ENCODE measurements at places on chromosomes 6 and 20.

GRCh38 chr20:49821870-49822331 lies 9.3 kb downstream of the SLC9A8 start:
- peak; percentile 79 for DNase-seq

DNA sequence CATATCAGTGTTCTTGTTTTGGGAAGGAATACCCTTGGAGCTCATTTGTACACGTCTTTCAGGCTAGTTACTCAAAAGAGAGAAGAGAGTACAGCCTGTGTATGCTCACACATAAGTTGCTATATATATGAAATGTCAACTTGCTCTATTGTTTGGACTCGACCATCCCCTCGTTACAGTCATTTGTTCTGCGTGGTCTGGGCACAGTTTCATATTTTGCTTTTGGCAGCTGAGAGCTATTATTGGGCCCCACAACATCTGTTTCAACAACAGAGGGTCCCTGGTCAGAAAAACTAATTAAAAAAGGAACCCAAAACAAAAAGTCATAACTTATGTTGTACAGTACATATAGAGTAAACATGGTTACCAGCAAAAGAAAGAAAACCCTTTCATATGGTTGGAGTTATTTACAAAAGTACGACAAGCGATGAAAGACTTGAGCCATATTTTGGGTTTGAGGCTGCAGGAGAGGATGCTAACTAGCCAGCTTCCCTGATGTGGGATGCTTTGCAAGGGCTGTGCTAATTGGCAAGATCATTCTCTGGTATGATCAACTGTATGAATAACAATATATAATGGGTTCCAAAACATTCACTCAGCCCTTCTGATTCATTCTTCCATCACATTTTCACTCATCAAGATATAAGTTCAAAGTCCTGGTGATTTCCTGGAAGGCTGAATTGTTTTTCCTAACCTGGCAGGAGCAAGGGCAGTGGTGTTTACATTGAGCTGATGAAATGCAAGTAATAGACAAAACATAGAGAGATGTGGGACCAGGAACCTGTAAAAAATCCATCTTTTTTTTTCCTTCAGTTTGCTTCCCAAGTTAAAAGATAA lies 137.9 kb downstream of the RPS12 start:
- no peak for DNase-seq

DNA sequence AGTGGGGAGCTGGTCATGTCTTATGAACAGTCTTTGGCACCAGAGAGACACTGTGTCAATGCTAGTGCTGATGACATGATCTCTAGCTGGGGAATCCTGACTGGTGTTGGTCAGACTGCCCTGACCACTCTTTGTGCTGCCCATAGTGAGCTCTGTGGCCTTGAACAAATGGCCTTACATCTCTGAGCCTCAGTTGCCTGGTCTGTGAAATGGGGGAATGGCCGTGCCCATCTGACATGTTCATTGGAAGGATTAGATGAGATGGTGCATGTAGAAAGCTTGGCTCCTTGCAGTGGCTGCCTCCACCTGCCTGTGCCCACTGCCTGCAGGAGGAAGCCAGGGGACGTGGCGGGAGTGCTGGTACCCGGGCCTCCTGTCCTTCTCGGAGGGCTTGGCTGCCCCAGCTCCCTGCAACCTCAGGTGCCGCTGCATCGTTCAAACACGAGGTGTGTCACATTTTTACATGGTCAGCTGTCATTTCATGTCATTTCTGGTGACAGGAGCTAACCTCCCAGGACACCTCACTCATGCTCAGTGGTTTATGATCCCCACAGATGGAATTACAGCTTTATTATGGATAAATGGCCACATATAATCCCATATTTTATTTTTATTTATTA lies 45.8 kb downstream of the ANKRD60 start:
- no peak for DNase-seq

- no peak for DNase-seq
Observed at GRCh38 chr6:49743429-49743828, 759 bp downstream of the CRISP3 start.

- DNase-seq: no peak
Observed at GRCh38 chr6:12937971-12938370, 221.4 kb downstream of the PHACTR1 start.

DNA sequence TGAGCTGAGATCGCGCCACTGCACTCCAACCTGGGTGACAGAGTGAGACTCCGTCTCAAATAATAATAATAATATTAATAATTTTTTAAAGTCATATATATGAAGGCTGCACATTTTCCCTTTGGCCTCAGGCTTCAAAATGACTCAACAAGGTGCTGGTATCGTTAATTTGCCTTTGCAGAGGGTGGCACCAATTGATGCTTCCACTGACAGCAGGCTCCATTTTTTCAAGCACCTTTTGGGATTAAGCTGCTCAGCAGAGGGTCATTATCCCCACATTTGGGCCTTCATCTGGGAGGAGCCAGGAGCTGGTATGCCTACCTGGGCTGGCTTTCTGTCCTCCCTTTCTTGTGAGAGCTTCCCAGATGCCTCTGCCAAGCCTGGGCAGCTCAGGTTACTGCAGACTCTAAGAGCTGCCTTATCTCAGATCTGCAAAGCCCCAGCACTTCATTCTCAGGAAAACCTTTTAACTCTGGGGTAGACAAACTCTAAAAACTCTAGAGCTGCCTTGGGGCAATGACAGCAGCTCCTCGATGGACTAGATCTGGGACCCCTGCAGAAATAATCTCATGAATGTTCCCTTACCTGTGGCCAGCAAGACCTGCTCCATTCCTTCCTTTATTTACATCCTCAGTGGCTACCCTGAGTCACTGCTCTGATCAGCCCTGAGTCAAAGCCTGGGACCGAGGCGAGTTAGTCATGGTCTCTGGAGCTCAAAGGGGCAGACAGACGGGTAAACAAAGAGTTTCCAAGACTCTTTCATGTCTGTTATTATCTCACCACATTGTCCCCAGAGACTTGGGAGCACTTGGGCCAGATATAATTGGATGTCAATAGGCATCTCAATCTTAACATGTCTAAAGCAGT lies 80.0 kb upstream of the EYA2 start:
- peak; percentile 88 for DNase-seq
